RPMI8226 (cell line): ENCODE measurements at places on chromosomes 1 and 21.

GRCh38 chr1:110879758-110880606 lies 7.0 kb downstream of the CD53 start:
- DNase-seq = no peak

GRCh38 chr1:19536519-19536918 lies 51.2 kb upstream of the CAPZB start:
- DNase-seq = no peak

GRCh38 chr1:184188037-184188436 lies 136.5 kb downstream of the TSEN15 start:
- no peak for DNase-seq

DNA sequence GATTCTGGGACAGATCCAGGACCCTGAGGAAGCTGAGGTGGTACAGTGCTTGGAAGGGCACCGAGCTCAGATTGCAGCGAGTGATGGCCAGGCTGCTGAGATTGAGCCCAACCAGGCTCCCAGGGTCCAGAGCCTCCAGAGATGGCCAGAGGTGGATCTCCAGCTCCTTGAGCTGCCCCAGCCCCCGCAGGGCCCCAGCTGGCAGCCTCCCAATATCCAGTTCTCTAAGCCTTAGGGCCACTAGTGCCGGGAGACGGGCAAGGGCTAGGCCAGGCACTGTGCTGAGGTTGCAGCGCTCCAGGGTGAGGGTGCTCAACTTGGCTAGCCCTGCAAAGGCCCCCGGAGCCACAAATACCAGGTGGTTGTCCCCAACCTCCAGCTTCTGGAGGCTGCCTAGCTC lies 3.4 kb downstream of the LINGO4 start:
- DNase-seq = no peak

GRCh38 chr1:27395441-27396195 lies 3.2 kb downstream of the GPR3 start:
- DNase-seq = peak; percentile 87

DNA sequence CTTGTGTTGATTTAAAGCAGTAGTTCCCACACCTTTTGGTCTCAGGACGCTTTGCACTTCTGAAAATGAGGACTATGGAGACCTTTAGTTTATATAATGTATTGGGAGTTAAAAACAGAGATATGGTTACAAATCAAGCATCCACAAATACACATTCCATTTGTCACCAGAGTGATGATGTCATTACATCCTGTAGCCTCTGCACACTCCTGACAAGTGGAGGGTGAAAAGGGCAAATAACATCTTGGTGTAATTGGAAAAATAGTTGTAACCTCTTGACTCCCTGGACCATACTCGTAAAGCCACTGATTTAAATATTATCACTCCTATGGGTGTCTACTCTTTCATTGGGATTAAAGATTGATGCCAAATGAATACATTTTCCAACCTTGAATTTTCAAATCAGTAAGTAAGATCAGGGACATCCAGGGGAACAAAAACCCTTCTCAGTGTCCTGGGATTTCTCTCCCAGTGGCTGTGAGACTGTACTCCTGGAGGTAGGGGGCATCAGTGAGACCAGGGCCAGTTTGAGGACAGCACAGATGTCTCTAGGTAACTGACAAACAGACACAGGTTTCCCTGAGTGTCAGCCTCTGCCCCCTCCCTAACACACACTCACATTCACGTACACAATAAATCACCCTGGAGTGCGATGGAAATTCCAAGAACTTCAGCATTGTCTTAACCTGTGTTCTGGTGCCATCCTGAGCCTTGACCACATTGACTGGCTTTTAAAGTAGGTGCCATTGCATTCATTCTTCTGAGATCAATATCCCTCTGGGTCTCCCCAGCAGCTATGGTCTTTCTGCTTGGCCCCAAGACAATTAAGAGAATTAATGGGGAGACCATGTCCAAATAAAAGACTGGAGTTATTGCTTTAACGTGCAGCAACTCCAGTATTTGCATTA lies 63.0 kb downstream of the NR5A2 start:
- DNase-seq = peak; percentile 30

DNA sequence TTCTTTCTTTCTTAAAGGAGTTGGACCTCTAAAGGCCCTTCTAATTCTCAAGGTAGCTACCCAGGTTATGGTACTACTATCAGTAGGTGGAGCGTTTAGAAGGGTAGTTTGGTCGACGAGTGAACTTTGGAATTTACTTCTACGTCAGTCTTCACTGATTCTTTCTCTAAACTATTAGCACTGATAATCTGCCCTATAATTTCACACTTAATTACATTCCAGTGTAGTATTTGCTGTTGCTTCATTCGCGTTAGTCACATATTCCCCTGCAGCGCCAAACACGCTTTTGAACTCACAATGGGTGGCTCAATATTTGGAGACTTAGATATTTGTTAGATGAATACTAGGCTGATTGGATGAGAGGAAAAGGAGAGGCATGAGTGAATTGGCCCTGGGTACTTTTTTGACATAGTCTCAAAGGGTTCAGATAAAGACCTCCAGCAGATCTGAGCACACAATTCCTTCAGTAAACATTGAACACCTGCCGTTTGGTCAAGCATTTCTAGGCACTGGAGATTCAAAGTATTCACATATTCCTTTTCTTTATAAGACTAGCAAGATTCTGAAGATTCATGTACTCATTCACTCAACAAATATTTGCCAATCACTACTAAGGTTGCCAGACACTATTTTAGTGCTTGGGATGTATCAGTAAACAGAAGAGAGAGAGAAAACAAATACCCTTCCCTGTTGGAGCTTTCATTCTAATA lies 929 bp upstream of the FOXJ3 start:
- no peak for DNase-seq

GRCh38 chr1:6109688-6110087 lies 64.0 kb downstream of the KCNAB2 start:
- no peak for DNase-seq

GRCh38 chr1:183039985-183040447 lies 16.8 kb downstream of the LAMC1 start:
- DNase-seq = no peak

DNA sequence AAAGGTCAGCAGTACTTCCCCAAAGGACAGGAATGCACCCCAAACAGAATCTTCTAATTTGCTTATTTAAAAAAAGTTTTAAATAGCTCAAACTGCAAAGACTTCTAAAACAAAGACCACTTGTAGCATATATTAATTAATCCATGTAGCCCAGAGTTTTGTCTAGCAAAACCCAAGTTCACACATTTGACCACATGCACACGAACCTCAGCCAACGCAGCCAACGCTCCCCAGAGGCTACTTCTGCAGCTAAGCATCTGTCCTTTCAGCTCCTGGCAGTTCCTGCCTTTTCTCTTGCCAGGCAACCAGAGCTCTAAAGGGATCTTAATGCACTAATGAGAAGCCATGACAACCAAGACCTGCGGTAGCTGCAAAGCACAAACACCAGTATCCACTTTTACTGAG lies 89.6 kb downstream of the RERE start:
- DNase-seq = no peak

GRCh38 chr1:234206651-234207284 lies 166.5 kb upstream of the COA6 start:
- no peak for DNase-seq

DNA sequence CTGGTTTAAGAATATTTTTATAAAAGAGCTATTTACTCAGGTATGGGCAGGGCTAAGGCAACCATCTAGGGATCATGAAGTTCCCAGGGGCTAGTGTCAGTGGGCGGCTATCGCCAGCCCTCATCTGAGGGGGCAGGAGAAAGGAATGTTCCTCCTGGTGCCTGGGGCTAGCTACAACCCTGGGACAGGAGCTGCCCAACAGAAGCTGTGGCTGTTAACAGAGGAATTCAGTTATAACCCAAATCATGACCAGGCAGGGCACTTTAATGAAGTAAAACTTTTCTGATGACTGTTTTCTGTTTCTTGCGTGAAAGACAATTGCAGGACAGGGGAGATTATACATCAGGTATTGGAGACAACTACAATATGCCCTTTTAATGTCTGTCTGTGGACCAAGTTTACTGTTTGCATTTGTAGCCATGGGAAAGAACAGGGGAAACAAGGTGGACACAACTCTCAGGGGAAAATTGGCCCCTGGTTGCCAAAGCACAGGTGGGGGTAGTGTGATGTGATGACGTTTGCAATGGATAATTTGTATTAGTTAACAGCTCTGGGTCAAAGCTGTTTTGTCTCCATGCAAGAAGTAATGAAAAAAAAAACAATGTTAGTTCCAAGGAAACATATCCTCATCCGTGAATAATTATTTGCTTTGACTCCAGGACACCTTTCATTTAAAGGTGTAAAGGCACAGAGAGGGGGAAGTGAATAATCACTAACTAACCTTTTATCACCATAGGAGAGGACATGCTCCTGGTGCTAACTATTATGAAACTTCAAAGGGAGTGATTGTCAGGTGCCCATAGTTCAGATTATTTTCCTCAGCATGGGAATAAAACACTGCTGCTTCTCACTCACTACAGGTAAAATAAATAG lies 105.2 kb downstream of the TSEN15 start:
- no peak for DNase-seq

GRCh38 chr1:47411436-47411835 lies 4.6 kb upstream of the FOXE3 start:
- DNase-seq = no peak

DNA sequence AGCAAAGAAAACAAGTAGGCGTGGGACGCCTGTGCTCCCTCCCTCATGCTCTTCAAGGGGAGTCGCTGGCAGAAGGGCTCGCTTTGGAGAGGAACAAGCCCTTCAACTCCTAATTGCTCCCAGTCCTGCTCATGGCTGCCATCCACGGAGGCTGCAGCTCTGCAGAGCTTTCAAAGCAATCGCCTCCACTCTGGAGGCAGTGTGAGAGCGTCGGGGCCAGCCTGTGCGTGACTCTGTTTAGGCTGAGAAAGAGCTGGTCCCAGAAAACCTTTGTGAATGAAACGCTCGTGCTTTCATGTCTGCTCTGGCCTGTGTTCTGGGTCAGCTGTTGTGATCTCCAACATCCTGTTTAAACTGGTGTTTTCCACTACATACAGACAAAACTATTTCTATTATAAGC lies 23.9 kb upstream of the RUNX1 start:
- no peak for DNase-seq

DNA sequence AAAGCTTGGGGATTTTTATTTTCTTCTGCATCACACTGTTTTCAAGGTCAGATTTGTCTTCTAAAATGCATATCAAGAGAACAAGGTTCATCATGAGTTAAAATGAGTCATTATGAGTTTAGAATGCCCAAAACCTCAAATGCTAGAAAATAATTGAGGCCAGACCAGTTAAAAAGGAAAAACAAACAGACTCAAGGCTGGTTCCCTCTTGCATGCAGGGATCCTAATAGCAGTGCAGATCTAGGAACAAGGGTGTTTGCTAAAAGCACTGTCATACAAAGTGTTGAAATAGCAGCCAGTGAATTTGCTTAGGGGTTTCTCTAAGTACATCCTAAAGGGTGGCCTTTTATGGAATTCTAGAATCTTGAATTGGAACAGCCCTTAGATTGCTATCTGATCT lies 15.3 kb downstream of the BEND5 start:
- DNase-seq = no peak

- DNase-seq = peak; percentile 60
Observed at GRCh38 chr1:36576118-36576517, 93.4 kb upstream of the CSF3R start.

GRCh38 chr1:237146241-237146640 lies 104.3 kb downstream of the RYR2 start:
- no peak for DNase-seq

GRCh38 chr1:214216021-214216420 lies 64.9 kb upstream of the SMYD2 start:
- no peak for DNase-seq

DNA sequence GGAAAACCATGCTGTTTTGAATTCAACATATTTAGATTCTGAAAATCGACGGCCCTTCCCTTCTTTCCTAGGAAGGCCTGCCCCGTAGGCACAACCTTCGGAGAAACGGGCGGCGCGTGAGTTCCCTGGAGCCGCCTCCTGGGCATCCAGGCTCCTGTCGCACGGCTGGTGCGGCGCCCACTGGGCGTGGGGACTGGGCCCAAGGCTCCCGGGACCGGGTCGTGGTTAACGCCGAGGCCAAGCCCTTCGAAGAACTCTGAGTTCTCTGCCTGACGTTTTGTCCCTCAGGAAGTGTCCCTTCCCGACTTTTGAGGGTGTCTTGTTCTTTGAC lies 19.2 kb upstream of the TBX15 start:
- no peak for DNase-seq

DNA sequence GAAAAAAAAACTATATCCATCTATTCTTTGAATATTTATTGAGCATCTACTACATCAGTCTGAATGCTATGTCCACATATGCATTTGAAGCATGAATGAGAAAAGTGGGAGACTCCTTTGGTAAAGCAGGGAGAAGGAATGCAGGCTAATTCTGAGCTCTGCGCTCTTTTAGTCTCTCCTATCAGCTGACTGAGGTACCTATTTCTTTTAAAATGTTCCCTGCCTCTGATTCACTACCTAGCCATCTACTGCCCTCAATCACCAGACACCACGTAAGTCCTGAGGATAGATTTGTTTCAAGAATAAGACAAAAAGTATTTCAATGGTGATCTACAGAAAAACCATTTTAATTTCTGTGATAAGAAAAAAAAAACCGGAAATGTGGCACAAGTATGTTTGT lies 3.8 kb upstream of the RGS13 start:
- no peak for DNase-seq

- DNase-seq = no peak
Observed at GRCh38 chr1:27970401-27970800, 10.6 kb downstream of the XKR8 start.

- DNase-seq = no peak
Observed at GRCh38 chr1:211591980-211592493, 13.1 kb upstream of the SLC30A1 start.

GRCh38 chr1:202807451-202807925 lies 733 bp downstream of the KDM5B start:
- no peak for DNase-seq

DNA sequence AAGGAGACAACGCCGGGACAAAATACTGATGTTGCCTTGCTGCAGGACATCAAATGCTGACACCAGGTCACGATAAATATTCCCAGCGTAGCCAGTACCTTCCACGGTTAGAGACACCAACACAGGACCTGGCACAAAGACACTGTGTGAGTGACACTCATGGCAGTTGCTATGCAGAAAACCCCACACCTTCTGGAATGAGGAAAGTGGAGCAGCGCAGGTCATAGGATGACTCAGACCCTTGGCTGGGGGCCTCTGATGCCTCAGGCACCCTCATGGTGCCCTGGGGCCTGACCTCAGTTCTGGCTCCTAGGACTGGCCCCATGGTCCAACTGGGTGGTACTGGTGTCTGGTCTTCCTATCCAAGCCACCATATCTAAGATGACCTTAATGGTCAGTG lies 7.0 kb downstream of the DCST2 start:
- no peak for DNase-seq

DNA sequence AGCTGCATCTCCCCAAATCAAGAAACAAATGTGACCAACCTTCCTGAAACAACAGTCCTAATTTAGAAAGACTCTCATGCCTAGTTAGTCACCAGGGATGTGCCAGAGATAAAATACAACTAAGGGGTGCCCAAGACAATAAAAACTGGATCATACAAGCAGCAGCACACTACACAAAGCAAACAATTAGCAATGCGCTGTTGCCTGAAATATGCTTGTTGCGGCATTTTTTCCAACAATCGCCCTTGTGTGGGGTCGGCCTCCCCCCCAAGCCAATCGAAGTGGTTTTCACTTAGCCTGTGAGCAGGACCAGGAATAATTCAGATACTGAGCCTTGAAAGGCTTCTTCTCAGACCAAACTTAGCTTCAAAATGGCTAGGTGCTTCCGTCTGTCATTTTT lies 1.4 kb upstream of the STMN1 start:
- no peak for DNase-seq
